ENCODE measurements at places on chromosomes 12 and 14. TPM values are rescaled to one million over a fixed set of nuclear protein-coding genes. Genes with fewer than 3 reads are reported as not detected.

Gene PRORP
- 45.0 TPM for total RNA-seq

DNA sequence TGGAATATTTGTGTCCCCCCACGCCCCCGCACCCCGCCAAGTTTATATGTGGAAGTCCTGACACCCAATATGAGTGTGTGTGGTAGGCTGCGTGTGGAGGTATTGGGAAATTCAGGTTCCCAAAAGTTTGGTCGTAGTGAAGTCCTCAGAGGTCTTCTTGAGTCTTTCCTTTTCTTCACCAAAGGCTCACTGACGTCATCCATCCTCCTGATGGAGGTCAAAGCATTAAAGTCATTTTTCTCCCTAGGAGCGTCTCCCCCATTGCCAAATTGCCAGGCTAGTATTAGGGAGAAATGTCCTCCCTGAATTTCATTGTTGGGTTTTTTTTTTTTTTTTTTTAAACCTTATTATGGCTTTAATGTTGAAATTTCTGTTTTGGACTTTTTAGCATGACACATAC lies 113.7 kb downstream of the RGS6 start:
- peaks cover 25% of the 10 kb centered on the region for H3K27me3 ChIP-seq
- no peak overlapping the region for H3K4me3 ChIP-seq
- H3K27ac ChIP-seq, result no peak overlapping the region
- peaks cover 8% of the 10 kb centered on the region for H3K36me3 ChIP-seq
- no peaks in the 10 kb centered on the region for H3K4me1 ChIP-seq

- peaks cover 2% of the 10 kb centered on the region for H3K27me3 ChIP-seq
- no peaks in the 10 kb centered on the region for H3K36me3 ChIP-seq
- H3K4me1 ChIP-seq, result no peaks in the 10 kb centered on the region
- no peak overlapping the region for H3K4me3 ChIP-seq
These were observed 104.1 kb upstream of the PPP4R3A start for GRCh38 chr14:91614187-91614586.

DNA sequence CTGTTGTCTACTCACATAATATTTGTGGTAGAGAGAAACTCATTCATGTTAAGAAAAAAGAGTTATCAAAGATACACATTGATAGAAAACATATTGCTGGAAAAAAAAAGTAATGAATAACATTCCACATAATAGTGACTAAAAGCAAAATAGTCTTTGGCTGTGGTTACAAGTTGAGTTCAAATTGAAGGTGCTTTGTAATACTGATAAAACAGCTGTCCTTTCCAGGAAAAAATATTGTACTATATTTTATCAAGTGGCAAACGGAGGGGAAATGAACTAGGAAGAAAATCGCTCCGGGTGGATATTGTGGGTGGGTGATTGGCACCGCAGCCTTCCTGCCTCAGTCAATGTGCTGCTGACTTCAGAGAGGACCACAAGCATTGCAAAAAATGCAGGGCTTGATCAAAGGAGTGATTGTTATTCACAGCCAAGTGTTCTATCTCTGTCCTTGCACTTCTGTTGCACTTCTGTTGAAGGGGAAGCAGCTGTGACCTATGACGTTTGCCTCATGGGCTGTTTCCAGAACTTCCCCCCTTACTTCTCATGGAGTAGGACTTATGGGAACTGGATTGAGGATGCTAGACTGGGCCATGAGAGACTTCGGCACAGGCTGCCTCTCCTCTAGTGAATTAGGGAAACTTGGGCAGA lies 114.4 kb downstream of the VRK1 start:
- no peak for DNase-seq
- H3K27me3 ChIP-seq, result no peaks in the 10 kb centered on the region
- H3K4me3 ChIP-seq, result no peak overlapping the region

- no peaks in the 10 kb centered on the region for H3K27me3 ChIP-seq
- H3K4me3 ChIP-seq, result no peak overlapping the region
- DNase-seq, result no peak
- H3K4me1 ChIP-seq, result no peaks in the 10 kb centered on the region
- no peak overlapping the region for H3K27ac ChIP-seq
- no peaks in the 10 kb centered on the region for H3K36me3 ChIP-seq
These were observed 68.6 kb downstream of the ACSS3 start for GRCh38 chr12:81146228-81147225.

Gene PPP1R36
- total RNA-seq, result not detected

DNA sequence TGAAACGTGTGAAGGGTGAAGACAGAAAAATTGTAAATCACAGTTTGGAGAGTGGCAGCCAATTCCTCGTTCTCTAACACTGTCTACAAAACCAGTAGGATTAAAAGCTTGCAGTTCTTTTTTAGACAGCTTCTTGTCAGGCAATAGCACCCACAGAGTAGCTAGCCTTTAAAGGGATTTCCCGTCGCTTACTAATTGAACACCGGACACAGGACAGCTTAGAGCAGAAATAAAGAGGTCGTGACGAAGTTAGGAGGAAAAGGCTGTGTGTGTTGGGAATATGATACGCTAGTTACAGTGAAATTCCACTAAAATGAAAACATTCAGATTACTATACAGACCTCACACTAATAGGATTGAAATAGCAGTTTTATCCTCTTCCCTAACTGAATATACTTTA lies 149.1 kb upstream of the FLRT2 start:
- H3K27ac ChIP-seq, result no peak overlapping the region
- no peaks in the 10 kb centered on the region for H3K36me3 ChIP-seq
- no peaks in the 10 kb centered on the region for H3K27me3 ChIP-seq
- no peak for DNase-seq
- H3K4me3 ChIP-seq, result no peak overlapping the region
- H3K4me1 ChIP-seq, result no peaks in the 10 kb centered on the region

Gene ADAM21
- 0.10 TPM for total RNA-seq

- peak overlapping the region; percentile 97 for H3K27ac ChIP-seq
- peak overlapping the region; percentile 92 for H3K4me3 ChIP-seq
- H3K4me1 ChIP-seq, result peaks cover 56% of the 10 kb centered on the region
- H3K27me3 ChIP-seq, result no peaks in the 10 kb centered on the region
- no peak for DNase-seq
These were observed 5.1 kb downstream of the ARF6 start for GRCh38 chr14:49897965-49898364.

Gene SERPINA9
- not detected for total RNA-seq

GRCh38 chr12:52945389-52946232 lies 3.3 kb upstream of the KRT18 start:
- H3K36me3 ChIP-seq, result no peaks in the 10 kb centered on the region
- H3K4me3 ChIP-seq, result no peak overlapping the region
- DNase-seq, result no peak
- peaks cover 6% of the 10 kb centered on the region for H3K4me1 ChIP-seq
- H3K27ac ChIP-seq, result no peak overlapping the region
- peaks cover 32% of the 10 kb centered on the region for H3K27me3 ChIP-seq

Gene ACACB
- total RNA-seq, result 3.4 TPM

GRCh38 chr14:99667821-99668220 lies 16.3 kb upstream of the CYP46A1 start:
- H3K27ac ChIP-seq, result no peak overlapping the region
- no peaks in the 10 kb centered on the region for H3K36me3 ChIP-seq
- no peak overlapping the region for H3K4me3 ChIP-seq
- H3K4me1 ChIP-seq, result peaks cover 6% of the 10 kb centered on the region
- H3K27me3 ChIP-seq, result peaks cover 21% of the 10 kb centered on the region
- DNase-seq, result no peak

DNA sequence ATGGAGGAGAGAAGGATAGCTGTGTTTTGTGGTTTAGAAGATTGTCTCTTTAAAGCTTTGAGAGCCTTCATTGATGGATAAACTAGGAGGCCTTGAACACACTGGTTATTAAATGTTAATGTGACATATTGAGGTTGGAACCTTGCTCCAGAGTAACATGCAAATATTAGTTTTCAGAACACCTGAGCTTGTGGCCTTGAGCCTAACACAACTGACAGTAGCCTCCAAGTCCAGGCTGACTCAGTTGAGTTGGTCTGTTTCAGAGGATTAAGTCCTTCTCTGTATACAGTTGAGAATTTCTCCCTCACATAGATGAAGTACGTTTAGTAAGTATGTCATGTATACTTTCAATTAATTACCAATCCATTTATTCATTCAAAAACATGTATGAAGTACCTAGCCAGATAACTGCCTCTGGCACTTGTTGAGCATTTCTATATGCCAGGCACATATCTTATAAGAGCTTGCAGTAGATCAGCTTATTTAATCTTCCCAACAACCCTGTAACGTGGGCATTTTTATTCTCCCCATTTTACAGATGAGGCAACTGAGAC lies 63.5 kb downstream of the ELK3 start:
- H3K4me1 ChIP-seq, result peaks cover 26% of the 10 kb centered on the region
- no peak overlapping the region for H3K27ac ChIP-seq
- H3K4me3 ChIP-seq, result no peak overlapping the region

- H3K4me3 ChIP-seq, result peak overlapping the region; percentile 89
- peaks cover 54% of the 10 kb centered on the region for H3K4me1 ChIP-seq
- no peaks in the 10 kb centered on the region for H3K27me3 ChIP-seq
- no peaks in the 10 kb centered on the region for H3K36me3 ChIP-seq
- DNase-seq, result no peak
These were observed 883 bp downstream of the FOXJ2 start for GRCh38 chr12:8033153-8034044.

Gene VRTN
- not detected for total RNA-seq

DNA sequence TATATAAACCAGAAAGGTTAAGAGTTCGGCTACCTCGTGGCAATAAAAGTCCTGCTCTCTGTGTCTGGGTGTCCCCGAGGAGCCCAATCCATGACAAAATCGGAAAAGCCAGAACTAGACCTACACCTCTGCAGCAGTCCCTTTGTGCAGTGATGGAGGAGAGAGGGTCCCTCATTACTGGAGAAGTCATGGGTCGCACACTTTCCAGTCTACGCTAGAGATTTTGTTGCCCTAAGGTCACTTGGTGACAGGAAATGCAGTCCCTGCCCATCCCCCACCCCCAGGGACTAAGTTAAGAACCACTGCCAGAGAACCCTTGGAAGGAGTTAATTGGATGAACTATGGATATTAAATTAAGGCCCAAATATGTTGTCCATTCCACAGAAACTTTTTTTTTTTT lies 104.4 kb upstream of the ATF7IP start:
- H3K27ac ChIP-seq, result no peak overlapping the region
- H3K4me3 ChIP-seq, result no peak overlapping the region
- DNase-seq, result no peak

- DNase-seq, result no peak
- H3K27ac ChIP-seq, result no peak overlapping the region
These were observed 121.5 kb upstream of the VASH1 start for GRCh38 chr14:76639606-76640229.

Data from natural killer cell treated with Interleukin-12 subunit alpha and Interleukin-12 subunit beta and Interleukin-15 and Interleukin-18, amount 100 ng/mL, for 72 hours (primary cell).